ENCODE measurements at places on chromosomes 2 and 18.

DNA sequence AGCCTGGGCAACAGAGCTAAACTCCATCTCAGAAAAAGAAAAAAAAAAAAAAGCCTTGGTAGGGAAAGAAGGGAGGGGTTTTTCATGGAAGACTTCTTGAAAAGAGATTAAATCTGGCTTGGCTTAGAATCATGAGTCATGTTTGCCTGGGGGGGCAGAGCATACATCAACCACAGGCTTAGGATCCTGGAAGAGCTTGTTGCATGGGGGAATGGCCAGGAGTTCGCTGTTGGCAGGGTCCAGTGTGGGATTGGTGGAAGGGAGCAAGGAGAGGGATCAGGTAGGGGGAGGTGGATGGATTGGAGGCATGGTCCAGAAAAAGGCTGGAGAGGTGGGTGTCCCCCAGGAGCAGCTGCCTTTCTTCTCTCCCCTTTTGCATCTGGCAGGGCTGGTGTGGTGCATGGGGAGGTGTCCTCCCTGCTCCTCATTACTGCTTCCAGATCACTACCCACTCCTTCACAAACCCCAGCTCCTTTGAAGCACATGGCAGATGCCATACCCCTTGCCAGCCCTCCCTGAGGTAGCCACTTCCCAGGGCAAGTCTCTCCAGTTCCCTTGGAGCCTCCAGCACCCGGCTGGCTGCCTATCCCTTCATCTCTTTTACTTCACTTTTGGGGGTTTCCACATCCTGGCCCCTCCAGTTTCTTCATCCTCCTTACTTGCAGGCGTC lies 2.5 kb downstream of the ARMC9 start:
- DNase-seq: no peak

- no peak for DNase-seq
Measured at GRCh38 chr2:138718405-138718804, 61.8 kb downstream of the NXPH2 start.

DNA sequence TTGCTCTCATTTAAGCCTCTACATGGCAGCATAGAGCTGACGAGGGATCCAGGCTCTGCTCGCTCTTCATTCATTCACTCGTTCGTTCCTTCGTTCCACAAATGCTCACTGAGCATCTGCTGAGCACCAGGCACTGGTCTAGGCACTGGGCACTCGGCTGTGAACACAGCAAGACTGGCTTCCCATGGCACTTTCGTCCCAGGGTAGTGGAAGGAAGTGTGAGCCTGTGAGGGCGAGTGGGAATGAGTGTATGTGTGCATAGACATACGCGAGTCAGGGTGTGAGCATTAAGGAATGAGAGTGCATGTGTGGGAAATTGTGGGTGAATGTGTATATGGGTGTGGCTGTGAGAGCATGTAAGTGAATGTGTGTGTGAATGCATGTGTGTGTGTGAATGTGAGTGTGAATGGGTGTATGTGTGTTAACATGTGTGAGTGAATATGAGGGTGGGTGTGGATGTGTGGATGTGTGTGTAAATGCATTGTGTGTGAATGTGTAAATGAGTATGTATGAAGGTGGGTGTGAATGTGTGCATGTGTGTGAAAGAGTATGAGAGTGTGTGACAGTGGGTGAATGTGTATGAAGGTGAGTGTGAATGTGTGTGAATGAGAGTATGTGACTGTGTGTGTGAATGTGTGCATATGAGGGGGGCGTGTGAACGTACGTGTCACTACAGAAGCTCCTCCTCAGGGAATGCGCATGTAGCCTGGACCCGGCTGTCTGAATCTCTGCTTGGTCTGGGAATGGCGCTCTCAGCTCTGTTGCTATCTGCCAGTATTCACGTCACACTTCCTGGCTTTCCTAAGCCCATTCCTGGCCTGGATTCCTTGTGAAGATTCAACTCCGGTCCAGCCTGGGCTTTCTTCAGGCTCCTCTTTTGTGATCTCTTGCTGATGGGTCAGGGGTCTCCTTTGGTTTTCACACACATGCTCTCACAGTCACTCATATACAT lies 28.8 kb downstream of the SNORC start:
- DNase-seq: no peak

- no peak for DNase-seq
Measured at GRCh38 chr2:233915128-233915527, 2.0 kb upstream of the TRPM8 start.

DNA sequence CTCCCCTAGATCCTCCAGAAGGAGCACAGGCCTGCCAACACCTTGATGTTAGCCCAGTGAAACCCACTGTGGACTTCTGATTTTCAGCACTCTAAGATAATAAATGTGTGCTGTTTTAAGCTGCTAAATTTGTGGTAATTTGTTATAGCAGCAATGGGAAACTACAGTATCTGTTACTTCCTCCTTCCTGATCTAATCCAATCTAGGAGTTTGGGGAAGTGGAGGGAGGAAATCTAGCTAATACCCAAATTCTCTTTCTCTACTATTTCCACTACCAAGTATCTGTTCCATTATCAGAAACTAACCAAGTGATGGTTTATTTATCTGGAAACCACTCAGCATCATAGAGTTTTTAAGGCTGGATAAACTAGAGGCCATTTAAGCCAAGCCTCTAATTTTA lies 64.9 kb downstream of the AFF3 start:
- DNase-seq: no peak

GRCh38 chr2:119160361-119160990 lies 1.9 kb upstream of the C1QL2 start:
- no peak for DNase-seq

GRCh38 chr2:25673300-25674076 lies at the start of gene DTNB:
TSS of gene DTNB (minus strand) at chr2:25673577. CDS start at chr2:25652660, 20,917 bp downstream.
- DNase-seq: peak; percentile 49

GRCh38 chr2:8316356-8316755 lies 365.5 kb upstream of the ID2 start:
- DNase-seq: no peak

DNA sequence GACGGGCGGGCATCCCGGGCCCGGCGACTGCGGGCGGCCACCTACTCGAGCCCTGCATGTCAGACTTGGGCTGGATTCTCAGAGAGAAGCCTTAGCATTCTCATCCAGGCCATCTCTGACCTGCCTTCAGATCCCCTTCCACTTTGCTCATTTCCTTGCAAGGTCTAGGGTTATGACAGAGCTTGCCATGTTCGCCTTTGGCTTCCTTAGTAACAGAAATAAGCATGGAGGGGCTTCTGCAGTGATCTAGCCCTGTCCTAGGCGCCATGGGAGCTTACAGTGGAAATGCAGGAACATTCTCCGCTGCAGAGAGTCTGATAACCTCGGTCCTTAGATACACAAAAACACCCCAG lies 632 bp upstream of the ACVR1 start:
- DNase-seq: peak; percentile 22

GRCh38 chr2:160207804-160208654 lies 8.0 kb upstream of the ITGB6 start:
- DNase-seq: no peak

DNA sequence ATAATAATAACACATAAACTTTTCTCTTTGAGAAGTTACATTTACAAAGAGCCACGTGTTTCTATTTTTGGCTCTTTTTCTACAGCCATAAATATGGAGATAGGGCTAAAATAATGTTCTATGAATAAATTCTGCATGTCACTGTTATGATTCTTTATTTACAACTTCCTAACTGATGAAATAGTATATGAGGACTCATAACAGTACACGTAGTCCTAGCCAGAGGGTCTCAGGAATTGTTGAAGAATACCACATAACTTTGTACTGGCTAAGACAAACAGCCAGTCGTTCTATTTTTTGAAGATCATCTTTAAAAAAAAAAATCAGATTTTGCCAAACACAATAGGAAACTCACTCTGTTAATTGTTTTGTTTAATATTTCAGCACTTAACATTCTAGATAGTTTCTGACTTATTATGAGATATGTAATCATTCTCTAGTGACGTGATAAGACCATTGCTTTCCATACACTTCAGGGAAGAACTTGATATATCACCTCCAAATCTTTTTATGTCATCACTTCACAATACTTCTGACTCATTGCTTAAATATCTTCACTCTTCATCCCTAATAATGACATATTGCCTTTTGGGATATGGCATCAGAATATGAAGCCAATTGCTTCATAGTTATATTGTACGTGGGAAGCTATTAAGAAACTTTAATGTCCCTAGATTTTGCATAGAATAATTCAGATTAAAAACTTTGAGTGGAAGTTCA lies 256.1 kb downstream of the XIRP2 start:
- DNase-seq: no peak

- no peak for DNase-seq
Measured at GRCh38 chr2:63743982-63744966, 97.4 kb upstream of the UGP2 start.

GRCh38 chr18:53935803-53936202 lies 288.7 kb downstream of the MBD2 start:
- no peak for DNase-seq

DNA sequence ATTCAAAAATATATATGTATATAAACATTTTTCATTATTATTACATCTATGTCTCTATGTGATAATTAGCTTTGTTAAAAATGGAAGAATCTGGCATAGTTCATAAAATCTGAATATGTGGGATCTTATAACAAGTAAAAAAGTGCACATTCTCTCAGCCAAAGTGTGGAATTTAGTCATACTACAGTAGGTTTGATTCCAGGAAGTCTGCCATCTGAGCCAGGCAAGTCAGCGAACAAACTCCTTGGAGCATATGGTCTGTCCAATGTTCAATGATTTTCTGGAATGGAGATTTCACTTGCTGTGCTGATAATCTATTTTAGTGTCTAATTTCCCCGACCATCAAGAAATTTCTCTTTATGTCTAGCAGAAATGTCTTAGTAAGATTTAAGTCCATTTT lies 1033.2 kb upstream of the NXPH2 start:
- DNase-seq: no peak

DNA sequence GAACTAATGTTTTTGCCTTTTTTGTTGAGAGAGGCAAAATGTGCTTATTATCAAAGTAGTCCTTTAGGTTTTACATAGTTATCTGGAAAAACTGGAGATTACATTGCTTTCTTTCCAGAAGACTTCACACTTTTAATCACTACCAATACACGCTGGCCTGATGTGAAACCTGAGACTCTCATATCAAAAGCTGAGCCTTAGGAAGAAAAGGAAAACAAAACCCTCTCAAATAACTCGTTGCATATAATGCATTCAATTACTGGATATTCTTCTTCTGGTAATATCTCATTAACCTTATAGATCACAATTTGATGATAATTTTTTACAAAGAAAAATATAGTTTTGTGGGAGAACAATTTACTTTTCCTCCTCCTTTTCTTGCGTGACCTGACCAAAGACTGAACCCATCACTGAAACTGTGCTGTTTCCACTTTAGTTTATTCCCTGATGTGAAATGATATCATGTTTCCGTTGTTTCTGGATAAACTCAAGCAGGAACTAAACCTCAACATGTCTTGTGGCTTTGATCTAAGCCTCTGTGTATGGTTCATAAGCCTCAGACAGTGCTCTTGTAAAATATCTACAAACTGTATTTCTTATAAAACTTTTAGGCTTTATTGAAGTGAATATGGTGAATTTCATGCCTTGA lies 332.4 kb downstream of the GULP1 start:
- peak; percentile 13 for DNase-seq

DNA sequence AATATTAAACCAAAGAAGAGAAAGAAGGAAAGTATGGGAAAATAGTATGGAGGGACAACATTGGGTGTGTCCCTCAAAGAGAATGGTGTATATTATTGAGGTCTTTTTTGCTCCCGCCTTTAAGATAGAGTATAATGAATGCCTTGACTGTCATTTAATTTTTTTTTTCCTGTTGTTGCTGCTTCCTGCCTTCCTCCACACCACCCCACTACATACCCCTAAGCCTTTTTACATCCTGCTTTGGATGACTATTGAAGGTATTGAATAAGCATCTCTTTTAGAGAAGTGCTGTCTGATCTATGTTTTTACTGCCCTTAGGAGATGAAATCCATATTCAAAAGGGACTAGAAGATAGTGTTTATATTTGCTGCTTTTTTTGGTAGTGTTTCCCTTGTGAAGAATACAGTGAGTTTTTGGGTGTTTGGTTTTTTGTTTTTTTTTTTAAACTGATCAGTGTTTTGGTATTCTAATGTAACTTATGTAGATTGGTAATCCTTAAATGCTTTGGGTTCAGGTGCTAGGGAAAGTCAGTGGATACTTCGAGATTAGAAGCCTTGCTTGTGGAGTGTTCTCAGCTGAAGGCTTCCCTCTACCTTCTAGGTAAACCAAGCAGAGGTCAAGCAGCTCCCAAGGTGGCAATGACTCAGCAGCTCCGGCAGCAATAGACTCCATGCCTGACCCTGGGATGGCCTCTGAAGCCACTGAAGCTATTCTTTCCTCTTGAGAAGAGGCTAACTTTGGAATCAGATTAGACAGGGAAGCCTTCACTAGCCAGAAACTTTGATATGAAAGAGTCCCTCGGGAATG lies 5.0 kb downstream of the FZD7 start:
- no peak for DNase-seq

GRCh38 chr2:114864901-114865300 lies 422.5 kb downstream of the DPP10 start:
- no peak for DNase-seq

Measured in NCI-H748 treated with DMSO at 0.1 percent for 48 hours (cell line).